Choroid plexus epithelial cell (primary cell): ENCODE measurements at places on chromosomes 16 and 17.

DNA sequence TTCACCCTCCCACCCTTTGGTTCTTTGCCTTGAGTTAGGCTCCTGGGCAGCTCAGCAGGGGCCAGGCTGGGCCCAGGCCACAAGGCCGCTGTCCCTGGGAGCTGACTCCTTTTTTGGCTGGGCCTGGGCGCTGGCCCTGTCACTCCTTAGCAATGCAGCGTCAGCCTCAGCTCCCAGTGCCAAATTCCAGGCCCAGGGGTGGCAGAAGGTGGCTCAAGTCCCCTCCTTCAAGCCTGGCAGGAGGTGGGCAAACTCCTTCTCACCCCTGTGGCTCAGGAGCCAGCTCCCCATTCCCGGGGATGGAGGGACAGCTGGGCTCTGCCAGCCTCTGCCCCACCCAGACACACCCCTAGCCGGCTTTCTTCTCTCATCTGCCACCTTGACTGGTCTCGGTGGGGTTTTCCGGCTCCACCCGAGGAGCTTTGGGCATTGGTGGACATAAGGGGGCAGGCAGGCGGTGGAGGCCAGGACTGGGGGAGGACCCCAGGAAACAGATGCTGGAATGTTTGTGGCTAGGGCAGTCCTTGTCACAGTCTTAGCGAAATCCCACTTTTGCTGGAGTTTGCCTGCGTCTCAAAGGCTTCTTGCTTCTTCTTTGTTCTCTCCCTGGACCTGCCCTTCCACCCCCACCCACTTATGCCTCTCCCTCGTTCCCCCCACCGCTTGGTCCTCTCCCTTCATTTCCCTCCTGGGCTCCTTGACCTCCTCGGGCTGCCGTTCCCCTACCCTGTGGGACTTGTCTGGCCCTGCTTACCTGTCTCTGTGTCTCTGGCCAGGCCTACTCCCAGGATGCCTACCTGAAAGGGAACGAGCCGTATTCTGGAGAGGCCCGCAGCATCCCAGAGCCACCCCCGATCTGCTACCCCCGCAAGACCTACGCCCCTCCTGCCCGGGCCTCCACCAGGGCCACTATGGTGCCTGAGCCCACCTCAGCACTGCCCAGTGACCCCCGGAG lies 37.4 kb downstream of the ARHGAP23 start:
- no peak for DNase-seq

DNA sequence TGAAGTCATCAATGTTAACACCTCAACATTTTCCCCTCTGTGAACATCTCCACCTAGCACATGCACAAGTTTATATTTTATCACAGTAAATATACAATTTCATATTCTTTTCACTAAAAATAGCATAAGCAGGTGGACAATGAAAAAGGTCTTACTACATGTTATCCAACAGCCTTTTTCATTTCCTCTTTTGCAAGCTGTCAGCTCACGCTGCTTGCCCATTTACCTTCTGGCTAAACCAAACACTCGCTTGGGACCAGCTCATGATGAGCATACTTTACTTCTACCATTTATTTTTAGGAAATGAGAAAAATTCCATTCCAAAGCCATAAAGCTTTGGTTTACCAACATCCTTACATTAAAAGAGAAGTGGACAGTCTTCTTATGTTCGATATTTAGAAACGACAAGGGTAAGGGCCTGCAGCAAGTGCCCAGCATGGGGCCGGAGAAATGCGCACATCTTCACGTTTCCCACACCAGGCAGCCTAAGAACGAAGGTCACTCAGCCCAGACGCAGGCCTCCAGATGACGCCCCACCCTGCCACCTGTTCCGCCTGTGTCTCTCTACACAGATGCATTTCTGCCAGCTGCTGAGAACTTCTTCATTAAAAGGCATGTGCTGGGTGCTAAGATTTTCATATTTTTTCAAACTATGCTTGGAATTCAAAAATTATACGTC lies 13.9 kb downstream of the SNN start:
- no peak for DNase-seq

GRCh38 chr17:72715906-72716572 lies 376.4 kb downstream of the SLC39A11 start:
- DNase-seq, result peak; percentile 95

DNA sequence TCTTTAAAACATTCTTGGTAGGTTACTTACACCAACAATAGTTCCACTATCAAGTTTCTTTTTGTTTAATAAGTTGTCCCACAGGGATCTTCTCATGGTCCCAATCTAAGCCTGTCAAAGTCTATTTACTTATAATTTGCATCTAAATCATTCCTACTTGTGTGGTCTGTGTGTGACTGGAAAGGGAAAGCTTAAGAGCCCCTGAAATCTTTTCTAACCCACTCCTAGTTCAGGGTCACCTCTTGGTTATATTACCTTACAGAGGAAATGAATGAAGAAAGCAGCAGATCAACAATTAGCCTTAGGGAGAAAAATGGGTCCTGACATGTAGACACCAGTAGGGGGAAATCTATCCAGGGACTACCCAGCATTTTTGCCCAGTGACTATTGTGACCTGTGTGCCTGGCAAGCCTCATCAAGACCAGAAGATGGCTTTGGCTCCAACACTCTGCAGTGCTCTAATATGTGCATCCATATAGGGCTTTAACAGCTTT lies 110.4 kb upstream of the HAS3 start:
- DNase-seq, result peak; percentile 50

- DNase-seq, result no peak
These were observed 102.8 kb downstream of the IRX5 start for GRCh38 chr16:55033225-55034156.

GRCh38 chr17:1936766-1937165 lies 88.4 kb downstream of the RTN4RL1 start:
- no peak for DNase-seq

GRCh38 chr17:66638707-66639479 lies 196.0 kb upstream of the CACNG5 start:
- DNase-seq, result no peak
